Cortex of kidney (tissue), 1 donor: ENCODE measurements at places on chromosomes 11 and 22.

GRCh38 chr11:32200136-32200847 lies 109.4 kb downstream of the RCN1 start:
- DNase-seq, result no peak

GRCh38 chr22:42770941-42771647 lies 50.4 kb upstream of the A4GALT start:
- no peak for DNase-seq

GRCh38 chr22:37258005-37258752 lies 14.1 kb upstream of the RAC2 start:
- no peak for DNase-seq

DNA sequence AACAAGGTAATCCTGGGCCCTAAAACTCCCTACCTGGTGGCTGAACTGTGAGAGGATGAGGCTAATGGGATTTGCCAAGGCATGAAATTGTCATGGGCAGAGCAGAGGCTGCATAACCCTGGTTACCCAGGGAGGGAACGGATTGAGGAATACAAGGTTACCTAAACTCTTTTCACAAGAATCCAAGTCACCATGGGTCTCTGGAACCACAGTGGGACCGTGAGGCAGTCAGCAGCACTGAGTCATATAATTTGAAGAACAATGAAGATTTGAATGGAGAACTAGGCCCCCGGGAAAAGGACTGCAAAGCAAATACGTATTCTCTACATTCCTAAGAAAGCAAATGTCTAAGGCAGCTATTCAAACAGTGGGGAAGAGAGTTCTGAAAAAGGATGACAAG lies 19.8 kb downstream of the CAT start:
- DNase-seq, result no peak
